Right kidney (tissue), 9 donors: ENCODE measurements at places on chromosomes 1 and 21.

DNA sequence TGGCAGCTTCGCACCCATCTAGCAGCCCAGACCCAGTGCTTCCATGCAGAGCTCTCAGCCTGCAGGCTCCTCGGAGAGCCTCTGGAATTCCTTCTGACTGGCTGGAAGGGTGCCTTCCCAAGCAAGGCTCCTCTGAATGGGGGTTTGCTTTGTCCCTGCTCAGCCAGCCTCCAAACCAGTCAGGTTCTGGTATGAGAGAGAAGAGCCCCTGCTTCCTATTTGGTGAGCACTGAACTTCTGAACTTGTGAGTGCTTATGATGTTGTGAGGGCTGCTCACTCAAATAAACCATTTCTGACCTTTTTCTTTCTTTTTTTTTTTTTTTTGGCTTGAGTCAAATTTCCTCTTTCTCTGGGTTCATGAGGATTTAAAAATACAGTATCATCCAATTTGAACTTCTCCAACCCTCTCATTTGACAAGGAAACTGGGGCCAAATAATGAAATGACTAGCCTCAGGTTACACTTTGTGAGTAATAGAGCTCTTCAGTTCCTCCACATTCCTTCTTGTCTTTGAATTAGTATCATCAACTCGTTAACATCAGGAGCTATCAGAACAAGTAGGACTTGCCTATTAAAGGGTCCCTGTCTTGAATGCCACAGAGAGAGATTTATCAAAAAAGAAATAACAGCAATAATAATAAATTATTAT, 39.6 kb downstream of the GFI1 start:
- DNase-seq, result no peak

- DNase-seq, result peak; percentile 80
Measured at GRCh38 chr1:161020509-161021164, at the start of gene F11R. Gene F11R, minus strand, starts transcription at chr1:161021152. Its CDS starts 79 bp downstream, at chr1:161021073.

DNA sequence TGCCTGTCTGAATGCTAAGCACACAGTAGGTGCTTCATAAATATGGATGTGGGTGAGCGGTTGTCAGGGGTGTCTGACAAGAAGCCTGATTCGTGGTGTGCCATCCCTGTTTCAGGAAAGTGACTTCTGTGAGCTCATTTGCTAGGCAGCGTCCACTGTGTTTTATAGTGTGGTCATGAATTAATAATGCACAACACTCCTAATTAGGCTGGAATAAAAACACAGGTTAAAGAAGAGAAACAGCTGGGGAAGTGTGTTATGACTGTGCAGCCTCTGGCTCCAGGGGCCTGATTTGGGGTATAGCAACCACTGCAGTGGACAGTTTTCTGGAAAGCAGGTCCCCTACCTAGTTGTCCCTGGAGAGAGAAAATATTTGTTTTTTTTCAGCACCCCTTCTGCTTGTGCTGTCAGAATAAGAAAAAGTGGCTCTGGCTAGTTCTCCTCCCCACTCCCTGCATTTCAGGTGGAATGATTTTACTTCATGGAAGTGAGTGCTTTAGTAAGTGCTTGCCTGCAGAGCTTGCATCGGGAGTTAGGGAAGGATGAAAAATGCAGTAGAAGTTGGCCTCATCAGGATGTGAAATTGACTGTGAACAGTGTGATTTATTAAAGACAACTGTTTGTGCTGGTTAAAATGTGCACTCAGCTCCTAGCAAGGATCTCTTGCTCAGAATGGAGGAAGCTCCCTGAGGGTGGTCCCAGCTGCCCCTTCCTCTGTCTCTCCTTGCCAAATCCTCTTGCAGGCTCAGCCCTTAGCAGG, 333.8 kb downstream of the HHAT start:
- peak; percentile 16 for DNase-seq

DNA sequence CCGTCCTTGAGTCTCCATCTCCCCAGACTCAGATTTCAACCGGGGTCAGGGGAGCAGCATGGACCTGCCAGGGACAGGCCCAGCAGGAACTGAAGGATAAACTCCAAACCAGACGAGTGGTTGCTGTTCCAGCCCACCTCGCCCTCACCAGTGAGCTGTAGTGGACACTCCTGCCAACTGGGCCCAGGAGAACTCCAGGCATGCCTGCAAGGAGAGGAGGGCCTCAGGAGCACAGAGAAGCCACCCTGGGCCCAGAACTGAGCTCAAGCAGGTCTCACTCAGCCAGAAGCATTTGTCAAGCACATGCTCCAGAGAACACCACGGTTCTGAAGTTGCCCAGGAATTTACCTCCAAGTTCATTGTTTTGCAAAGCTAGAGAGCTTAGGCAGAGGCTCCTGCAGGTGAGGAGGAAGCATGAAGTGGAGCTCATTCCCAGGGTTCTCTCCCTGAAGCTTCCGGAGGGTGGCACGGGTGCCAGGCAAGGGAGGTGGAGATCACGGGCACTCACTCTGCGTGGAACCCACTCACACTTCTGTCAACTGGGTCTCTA, 61.0 kb downstream of the MATN1 start:
- no peak for DNase-seq

GRCh38 chr1:56490619-56491018, 88.7 kb downstream of the PLPP3 start:
- DNase-seq, result no peak

DNA sequence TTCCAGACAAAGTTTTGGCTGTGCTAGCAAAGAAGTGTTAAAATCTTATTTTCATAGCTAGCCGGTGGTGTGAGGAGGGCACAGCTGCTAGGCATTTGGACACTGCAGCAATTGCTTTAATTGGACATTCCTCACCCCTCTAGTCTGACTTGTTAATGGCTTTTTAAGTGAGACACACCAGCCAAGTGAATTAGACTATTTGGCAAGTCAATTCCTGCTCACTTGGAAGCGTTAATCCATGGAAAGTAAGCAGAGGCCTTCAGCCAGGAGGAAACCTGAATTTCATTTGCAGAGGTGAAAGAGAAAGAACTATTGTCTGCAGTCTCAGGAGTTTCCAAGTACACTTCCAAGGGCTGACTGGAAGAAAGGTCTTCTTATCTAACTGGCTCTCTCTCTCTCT, 175.7 kb downstream of the ST6GALNAC3 start:
- DNase-seq, result no peak

DNA sequence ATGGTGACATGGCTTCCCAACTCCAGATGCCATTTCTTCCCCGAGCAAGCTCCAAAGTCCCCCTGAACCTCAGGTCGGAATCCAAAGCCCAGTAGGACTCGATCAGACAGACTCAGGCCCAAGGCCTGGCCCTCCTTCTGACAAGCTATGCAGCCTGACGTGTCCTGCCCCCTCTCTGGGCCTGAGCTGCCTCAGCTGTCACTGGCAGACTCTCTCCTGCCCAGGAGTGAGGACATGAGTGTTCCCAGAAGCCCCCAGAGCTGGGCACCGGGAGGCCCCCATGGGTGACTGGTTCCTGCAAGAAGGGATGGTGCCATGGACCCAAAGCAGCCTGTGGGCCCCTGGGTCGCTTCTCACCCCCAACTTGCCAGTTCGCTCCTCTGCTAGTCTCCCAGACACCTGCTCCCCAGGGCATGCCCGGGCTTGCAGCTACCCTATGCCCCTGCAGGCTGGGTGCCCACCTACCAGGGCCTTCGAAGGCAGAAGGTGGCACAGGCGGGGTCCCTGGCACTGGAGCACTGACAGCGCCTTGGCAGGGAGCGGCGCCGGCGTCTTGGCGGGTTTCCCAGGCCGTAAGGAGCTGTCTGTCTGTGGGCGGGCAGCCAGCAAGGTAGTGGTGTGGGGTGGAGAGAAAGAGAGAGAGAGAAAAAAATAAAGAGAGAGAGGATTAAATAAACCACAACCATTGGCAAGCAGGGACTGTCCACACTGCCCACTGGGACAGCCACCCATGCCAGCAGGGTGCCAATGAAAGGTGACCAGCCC, 2.3 kb downstream of the EDN2 start:
- no peak for DNase-seq

DNA sequence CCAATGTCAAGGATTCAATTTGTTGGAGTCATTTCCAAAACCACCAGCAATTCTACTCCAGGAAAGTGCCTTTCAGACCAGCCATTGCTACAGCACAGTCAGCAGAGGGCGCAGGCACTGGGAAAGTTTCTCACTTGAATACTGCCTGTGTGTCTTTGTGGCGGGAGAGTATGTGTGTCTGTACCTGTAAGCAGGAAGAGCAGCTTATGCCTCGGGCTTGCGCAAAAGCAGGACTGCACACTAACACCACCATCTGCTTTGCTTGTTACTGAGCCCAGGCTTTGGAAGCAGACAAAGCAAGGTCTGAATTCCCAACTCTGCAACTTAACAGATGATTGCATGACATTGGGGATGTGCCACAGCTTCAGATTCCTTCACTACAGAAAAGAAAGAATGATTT, 7.0 kb upstream of the CTSE start:
- no peak for DNase-seq

- no peak for DNase-seq
Measured at GRCh38 chr21:27382404-27382803, 415.5 kb upstream of the ADAMTS5 start.

DNA sequence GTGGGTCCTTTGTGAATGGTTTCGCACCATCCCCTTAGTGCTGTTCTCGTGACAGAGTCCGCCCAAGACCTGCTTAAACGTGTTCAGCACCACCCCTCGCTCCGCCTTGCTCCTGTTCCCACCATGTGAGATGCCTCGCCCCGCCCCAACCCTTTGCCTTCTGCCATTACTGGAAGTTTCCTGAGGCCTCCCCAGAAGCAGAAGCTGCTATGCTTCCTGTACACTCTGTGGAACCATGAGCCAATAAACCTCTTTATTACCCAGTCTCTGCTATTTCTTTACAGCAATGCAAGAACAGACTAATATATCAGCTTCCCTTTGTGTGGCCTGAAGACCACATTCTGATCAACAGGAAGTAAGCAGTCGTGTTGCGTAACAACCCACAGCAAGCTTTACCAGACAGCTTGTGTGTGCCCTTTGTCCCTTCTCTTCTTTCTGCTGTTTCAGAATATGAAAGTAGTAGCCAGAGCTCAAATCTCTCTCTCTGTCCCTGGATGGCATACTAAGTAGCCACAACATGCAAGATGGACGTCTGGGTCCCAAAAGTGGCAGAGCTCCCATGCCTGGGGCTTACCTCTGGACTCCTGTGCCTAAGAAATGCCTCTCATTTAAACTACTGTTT, 14.1 kb downstream of the HENMT1 start:
- no peak for DNase-seq

DNA sequence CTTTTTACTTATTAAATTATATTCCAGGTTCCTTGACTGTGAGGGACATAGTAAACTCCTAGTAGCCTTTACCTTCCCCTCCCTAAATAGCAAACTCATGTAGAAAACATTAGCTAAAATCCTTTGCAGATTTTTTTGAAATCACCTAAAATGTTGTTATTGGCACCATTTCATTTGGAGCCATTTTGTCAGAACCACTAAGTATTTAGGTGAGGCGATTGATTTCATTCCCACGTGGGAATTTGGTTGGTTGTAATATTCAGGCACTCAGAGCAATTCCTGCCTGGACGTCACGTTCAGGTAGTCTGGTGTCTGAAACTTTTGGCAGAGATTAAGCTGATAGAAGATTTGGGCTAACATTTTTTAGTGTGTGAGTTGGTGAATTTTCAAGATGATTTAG, 84.3 kb downstream of the CAMTA1 start:
- no peak for DNase-seq
